ENCODE measurements at places on chromosomes 16 and 17.
A peak's percentile ranks its signal among the peaks of the same experiment; 100 is the strongest.

- peak; percentile 69 for DNase-seq
These were observed at the start of the genes ACADVL and DLG4 for GRCh38 chr17:7219812-7220592. ACADVL (plus strand) TSS chr17:7219938; CDS start chr17:7219985, 47 bp downstream. DLG4 (minus strand) TSS chr17:7219836.

- peak; percentile 46 for DNase-seq
These were observed 4.0 kb downstream of the BECN1 start for GRCh38 chr17:42819939-42820535.

DNA sequence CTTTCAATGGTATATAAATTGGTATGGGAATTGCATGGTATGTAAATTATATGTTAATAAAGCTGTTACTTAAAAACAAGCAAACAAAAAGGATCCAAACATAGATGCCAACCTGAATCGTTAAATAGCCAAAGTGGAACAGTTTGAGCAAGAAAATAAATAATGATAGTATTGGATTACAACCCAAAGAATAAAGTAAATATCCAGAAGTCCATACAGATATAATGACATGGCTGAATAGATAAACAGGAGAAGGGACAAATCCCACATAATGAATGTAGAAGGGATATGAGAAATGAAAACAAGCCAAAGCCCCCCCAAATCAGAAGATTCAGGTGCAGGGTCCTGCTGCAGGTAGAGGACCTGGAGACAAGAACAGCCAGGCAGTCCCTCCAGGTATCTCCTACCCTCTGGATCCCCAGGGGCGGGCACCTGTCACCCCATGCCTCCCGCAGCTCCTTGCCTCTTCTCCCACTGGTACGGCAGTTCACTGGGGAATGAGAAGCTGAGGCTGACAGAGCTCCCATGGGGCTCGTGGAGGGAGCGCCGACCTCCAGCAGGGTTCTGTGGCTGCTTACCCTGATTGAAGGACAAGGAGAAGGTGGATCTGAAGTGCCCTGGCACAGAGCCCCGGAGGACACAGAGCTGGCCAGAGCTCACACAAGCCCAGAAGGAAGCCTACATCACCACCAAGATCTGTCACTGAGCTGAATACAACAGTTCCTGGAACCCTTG is 9.9 kb upstream of the LCAT start:
- DNase-seq: no peak

DNA sequence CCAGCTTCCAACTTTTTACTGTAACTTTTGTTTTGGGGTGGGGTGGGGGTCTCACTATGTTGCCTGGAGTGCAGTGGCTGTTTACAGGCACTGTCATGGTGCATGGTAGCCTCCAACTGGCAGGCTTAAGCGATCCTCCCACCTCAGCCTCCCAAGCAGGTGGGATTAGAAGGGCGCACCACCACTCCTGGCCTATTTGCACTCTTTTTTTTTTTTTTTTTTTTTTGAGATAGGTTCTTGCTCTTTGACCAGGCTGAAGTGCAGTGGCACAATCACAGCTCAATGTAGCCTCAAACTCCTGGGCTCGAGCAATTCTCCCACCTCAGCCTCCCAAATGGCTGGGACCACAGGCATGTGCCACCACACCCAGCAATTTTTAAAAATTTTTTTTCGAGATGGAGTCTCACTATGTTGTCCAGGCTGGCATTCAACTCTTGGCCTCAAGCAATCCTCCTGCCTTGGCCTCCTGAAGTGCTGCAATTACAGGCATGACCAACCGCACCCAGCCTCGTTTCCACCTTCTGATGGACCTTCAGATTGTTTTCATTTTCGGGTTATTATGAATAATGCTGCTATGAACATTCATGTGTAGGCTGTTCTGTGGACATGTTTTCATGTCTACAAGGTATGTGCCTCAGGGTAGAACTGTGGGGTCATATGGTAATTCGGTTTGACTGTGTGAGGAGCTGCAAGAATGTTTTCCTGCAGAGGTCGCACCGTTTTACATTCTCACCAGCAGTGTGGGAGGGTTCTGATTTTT is 10.9 kb downstream of the TRAP1 start:
- DNase-seq: no peak

DNA sequence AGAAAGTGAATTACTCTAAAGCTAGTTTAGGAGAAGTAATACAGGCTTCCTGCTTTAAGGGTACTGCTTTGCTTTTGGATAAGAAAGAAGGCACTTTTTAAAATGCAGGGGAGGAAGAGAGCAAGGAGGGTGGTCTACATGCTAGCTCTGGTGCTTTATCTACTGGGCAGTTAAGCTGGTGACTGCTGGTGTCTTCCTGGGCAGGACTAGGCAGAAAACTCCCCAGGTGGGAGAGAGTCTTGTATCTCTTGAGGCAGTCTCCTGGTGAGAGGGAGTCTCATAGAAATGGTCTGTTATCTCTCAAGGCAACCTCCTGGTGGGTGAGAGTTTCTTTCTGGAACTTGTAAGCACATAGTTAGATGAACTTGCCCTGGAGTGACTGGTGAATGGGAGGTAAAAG is 953.9 kb upstream of the GOT2 start:
- no peak for DNase-seq

Measured in memory B cell (primary cell).